ENCODE measurements at places on chromosomes 16 and 17.
A peak's percentile ranks its signal among the peaks of the same experiment; 100 is the strongest.

DNA sequence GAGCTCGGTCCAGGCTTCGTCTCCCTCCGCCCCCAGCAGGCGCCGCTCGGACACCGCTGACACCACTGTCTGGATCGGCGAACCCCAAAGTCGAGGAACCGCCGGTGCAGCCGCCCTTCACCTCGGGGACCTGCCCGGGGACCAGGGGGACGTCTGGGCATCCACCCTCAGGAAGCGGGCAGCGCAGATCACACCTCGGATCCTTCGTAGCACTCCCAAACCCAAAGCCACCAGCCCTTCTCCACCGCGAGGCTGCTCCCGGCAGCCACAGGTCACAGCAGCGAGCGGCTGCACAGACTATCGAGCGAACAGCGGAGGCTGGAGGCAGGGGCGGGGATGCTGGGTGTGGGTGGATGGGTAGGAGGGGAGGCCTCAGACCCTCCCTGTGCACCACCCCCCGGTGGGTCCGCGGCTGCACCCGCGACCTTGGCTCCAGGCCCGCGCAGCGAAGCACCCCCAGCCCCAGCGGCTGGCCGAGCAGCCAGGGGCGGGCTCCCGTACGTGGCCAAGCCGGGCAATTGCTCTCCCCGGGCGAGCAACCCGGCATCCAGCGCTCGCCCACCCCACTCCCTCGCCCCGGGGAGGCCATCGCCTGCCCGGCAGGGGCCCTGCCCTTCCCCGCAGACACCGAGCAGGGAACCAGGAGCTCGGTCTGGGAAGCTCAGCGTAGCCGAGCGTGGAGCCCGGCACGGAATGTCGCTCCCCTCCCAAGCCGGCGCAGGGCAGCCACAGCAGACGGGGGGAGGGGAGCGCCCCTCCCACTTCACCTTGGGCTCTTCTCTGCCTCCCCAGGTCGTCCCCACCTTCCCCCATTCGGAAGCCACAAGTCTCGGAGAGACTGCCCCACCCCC is 1.0 kb downstream of the SDK2 start:
- no peak for DNase-seq

DNA sequence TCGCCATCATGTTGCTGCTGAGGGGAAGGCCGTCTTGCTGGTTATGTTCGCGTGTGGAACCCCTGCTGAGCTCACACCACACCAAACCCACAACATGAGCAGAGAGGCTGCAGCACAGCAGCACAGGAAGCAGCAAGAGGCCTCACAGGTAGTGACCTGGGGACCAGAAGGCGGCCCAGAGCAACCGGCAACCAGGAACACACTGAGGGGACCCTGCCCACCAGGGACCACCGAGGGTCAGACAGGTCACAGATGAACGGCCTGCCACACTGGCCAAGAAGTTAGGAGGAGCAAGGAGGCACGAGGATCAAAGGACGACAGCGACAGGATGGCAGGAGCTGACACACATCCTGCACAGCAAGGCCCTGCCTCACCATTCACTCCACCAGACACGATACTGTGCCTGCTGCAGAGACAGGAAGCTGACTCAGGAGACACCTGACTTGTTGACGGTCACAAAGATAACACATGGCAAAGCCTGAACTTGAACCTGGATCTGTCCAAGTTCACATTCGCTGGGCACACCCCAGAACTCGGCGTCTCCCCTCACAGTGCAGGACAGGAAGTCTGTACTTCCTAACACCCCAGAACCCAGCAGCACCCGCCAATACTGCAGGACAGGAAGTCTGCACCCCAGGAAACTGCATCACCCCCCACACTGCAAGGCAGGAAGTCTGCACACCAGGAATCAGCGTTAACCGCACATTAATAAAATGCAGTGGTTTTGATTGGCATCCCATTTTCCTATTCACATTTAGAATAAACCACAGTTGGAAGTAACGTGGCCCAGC is 98.5 kb downstream of the ZNF778 start:
- peak; percentile 50 for DNase-seq

- DNase-seq = no peak
These were observed 177.9 kb downstream of the SPECC1 start for GRCh38 chr17:20187049-20187448.

DNA sequence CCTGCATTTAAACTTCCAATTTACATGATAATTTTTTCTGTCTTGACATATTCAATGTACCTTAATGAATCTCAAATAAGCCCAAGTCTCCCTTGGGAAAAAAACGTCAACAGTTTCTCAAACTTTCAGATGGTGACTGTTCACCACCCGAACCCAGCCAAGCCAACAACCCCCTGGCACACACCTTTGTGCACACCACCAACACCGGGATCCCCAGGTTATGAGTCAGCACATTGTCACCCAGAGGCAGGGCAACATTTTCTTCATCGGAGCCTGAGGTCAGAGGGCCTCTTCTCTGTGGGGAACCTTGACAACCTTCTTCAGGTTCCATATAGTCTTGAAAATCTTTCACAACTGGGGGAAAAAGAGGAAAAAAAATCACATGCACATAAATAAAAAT is 15.5 kb downstream of the DYNC1LI2 start:
- no peak for DNase-seq

DNA sequence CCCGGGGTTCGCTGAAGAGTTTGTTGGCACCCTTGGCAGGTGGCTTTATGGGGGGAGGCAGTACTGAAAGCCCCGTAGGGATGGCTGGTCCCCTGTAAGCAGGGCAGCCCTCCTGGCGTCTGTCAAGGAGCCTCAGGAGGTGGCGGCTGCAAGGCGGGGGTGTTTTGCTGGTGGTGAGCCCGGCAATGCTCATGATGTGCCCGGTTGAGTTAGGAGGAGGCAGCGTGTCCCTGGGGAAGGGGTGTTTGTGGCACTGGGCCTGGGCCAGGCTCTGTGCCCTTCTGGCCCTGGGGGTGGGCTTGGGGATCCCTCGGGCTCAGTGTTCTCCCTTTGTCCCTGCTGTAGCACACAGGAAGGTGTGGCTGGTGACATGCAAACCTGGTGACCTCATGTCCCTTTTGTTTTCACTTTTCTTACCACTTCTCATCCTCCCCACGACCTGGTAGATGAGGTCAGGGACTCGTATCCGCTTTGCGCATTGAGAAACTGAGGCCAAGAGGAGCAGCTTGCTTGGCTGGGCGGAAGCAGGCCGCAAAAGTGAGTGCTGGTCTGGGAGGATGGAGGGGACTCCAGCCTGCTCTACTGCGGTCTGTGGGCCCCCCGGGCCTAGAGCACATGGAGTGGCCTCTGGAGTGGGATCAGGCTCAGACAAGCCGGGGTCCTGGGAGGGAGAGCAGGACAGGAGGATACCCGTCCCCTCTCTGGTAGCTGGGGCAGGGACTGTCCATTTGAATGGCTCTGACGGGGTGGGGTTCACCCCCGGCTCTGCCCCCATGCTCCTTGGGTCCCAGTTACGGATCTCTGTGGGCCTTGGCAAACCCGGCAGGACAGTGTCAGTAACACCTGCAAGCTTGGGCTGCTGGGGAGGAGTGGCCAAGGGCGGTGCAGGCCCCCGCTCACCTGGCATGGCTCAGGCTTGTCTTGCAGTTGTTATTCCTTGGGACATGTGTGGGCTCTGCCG is 2.2 kb downstream of the SNN start:
- peak; percentile 56 for DNase-seq

GRCh38 chr17:44108440-44109311 is 14.8 kb downstream of the HDAC5 start:
- DNase-seq = no peak

DNA sequence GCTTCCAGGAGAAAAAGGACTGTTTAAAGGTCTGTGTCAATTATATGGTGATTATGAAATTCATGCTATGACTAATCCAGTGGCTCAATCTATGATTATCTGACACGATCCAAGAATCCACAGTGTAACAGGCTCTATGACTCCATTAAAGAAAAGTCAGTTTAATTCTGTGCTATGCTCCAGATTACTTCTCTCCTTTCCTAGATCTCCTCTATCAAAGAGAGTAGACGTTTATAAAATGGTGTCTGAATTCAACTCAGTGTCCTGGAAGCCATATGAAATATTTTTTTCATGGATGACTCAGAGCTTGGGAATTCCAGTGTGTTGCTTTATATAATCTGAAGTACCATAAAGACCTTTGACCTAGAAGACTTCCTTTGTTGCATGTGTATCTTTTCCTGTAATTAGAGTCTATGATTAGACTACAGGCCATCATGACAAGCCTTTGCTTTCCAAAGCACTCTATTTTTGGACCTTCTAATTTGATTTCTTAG is 27.0 kb upstream of the NF1 start:
- DNase-seq = peak; percentile 84

DNA sequence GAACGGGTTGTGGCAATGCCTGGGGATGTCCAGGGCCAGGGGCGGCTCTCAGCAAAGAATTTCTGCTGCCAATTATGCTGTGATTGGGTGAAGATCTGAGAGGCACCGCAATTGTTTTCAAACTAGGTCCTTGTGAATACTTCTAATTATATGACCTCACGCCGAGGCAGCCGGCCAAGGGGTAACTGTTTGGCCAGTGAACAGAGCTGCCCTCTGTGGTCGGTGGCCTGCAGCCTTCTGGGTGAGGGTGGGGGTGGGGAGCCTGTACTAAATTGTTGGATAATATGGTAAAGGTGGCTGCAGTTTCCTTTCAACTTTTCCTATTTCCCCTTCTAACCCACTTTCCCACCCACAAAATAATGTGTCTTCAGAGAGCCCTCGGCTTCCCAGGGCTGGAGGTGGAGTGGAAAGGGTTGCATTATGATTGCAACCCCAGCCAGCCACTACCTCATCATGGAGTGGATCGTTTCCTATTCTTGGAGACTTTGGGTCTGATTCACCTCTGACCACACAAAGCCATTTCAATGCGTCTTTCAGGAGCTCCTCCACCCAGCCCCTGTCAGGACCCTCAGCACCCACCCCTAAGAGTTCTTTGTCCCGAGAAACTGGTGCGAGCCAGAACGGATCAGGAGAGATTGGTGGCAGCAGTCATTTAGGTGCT is 2.0 kb upstream of the DNAI2 start:
- DNase-seq = no peak

DNA sequence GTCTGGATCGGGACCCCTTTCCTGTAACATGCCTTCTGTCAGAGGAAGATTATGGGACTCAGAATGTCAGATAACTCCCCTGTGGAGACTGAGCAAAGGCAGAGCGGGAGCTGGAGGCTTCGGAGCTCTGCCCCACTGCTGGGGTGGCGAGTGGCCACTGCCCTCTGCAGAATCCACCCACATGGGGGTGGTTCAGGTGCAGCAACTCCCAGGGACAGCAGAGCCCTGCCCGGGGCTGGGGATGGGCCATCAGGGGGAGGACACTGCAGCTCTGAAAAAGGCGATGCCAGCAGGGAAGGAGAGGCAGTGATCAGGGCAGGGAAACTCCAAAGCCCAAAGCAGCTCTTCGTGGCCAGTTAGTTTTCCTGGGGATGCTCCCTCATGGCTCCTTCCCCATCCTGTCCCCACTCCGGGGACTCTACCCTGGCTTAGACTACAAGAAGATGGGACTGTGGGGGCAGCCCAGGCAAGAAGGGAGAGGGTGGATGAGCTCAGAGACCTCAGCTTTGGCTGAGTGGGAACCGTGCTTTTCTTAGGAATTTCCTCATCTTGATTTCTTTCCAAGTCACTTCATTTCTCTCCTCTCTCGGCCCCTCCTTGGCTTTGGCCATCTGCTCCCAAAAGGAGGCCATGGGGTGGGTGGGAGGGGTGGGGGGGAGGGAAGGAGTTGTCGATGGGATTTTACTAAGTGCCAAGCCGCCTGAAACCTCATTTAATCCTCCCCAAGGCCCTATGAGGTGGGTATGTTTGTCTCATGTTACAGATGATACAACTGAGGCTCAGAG is 4.0 kb downstream of the CA4 start:
- no peak for DNase-seq

DNA sequence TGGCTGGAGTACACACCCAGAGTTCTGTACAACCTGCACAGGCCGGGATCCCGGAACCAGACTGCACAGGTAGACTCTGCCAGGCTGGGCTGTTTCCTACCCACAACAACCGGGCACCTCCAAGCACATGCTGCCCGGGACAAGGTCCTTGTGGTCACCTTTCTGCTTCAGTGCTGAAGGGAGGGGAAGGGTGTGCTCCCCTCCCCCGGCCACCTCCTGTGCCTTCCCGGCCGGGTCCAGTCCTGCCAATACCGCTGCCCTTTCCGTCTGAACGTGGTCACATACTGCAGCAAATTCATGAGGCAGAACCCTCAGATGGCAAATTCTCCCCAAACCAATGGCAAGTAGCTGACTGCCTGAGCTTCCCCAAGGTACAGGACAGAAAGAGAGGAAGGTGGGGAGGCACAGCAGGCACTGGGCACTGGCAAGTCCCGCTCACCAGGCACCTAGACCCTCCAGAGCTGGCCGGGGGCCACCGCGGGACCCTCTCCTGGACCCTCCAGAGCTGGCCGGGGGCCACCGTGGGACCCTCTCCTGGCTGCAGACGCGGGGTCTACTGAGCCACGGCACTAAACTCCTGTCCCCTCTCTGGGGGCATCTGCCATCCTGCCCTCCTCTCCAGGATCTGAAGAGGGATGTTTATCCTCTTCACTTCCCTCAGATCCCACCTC is 22.8 kb downstream of the SLC43A2 start:
- DNase-seq = no peak

GRCh38 chr16:46908540-46909372 is 24.6 kb downstream of the GPT2 start:
- peak; percentile 75 for DNase-seq

DNA sequence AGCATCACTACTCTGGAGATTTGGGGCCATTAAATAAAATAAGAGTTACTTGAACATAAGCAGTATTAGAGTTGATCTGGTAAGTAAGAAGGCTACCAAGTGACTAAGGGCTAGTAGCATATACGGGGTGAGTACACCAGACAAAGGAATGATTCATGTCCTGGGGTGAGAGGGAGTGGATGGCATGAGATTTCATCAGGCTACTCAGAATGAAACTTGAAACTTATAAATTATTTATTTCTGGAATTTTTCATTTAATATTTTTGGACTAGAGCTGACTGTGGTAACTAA is 2.3 kb downstream of the SLFN5 start:
- peak; percentile 91 for DNase-seq
